ENCODE measurements at places on chromosomes 6 and 20. TPM values are rescaled to one million over a fixed set of nuclear protein-coding genes. Genes with fewer than 3 reads are reported as not detected.

OR2B6 gene
- not detected for total RNA-seq

DACT2 gene
- 5.5 TPM for total RNA-seq

COL12A1 gene
- 1.3 TPM for total RNA-seq

NKAPL gene
- total RNA-seq: not detected

CD109 gene
- total RNA-seq: 1.2 TPM

PNPLA1 gene
- total RNA-seq: not detected

CD83 gene
- 0.80 TPM for total RNA-seq

CST4 gene
- not detected for total RNA-seq
